Effector memory CD8-positive, alpha-beta T cell (primary cell): ENCODE measurements at places on chromosomes 1 and 21.

DNA sequence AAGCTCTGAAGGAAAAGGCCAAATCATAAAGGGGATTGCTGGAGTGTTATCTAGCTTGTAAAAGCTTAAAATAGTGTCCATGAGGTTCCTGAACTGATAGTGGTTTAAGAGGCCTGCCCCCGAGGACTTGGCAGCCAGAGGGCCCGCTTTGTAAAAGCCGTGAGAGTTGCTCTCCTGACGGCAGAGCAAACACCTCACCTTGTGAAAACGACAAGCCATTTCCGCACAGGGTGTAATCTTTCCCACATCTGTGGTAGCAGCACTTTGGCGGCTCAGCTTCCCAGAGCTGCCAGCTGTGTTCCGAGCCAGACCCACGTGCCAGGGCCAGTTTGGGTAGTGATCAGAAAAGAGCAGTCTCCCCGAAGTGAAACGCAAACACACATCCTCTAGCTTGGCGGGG lies 37.0 kb downstream of the SERBP1 start:
- no peak overlapping the region for H3K27ac ChIP-seq
- H3K27me3 ChIP-seq = no peaks in the 10 kb centered on the region
- no peaks in the 10 kb centered on the region for H3K4me1 ChIP-seq
- no peak overlapping the region for H3K4me3 ChIP-seq

DNA sequence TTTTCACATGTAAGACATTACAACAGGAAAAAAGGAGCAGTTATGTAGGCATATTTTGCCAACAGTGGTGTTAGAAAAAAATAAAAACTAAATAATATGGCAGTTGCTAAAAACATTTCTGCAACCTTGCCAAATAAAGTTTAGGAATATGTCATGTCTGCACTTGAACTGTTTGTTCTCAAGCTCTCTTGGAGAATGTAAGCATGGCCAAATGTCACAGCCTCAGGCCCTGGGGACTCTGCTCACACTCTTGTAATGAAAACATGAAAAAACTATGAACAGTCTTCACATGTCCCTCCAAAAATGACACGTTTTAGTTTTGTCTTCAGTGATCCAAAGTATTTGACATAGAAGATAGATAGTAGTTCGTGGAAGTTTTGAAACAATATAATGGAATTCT lies 753.3 kb downstream of the LTN1 start:
- H3K27ac ChIP-seq = no peak overlapping the region
- DNase-seq = no peak
- H3K27me3 ChIP-seq = no peaks in the 10 kb centered on the region
- H3K4me1 ChIP-seq = no peaks in the 10 kb centered on the region
- no peak overlapping the region for H3K4me3 ChIP-seq

- H3K36me3 ChIP-seq = no peaks in the 10 kb centered on the region
- DNase-seq = no peak
- no peaks in the 10 kb centered on the region for H3K27me3 ChIP-seq
- H3K4me1 ChIP-seq = peaks cover 8% of the 10 kb centered on the region
- no peak overlapping the region for H3K4me3 ChIP-seq
- no peak overlapping the region for H3K27ac ChIP-seq
Observed at GRCh38 chr1:110201157-110201825, 8.8 kb upstream of the KCNC4 start.

- H3K36me3 ChIP-seq = no peaks in the 10 kb centered on the region
- H3K27ac ChIP-seq = no peak overlapping the region
- H3K4me3 ChIP-seq = no peak overlapping the region
- H3K27me3 ChIP-seq = peaks cover 37% of the 10 kb centered on the region
Observed at GRCh38 chr1:173149887-173150286, 57.2 kb downstream of the TNFSF4 start.

DNA sequence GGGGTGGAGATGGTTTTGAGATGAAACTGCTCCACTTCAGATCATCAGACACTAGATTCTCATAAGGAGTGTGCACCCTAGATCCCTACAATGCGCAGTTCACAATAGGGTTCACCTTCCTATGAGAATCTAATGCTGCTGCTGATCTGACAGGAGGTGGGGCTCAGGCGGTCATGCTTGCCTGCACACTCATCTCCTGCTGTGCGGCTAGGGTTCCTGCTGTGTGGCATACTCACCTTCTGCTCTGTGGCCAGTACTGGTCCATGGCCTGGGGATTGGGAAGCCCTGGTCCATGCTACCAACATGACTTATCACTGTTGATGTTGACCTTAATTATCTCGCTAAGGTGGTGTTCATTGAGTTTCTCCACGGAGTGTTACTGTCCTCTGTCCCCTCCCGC lies 144.5 kb downstream of the NAV1 start:
- H3K4me3 ChIP-seq = no peak overlapping the region
- H3K27me3 ChIP-seq = peaks cover 43% of the 10 kb centered on the region
- no peaks in the 10 kb centered on the region for H3K36me3 ChIP-seq
- no peak for DNase-seq
- no peaks in the 10 kb centered on the region for H3K4me1 ChIP-seq

DNA sequence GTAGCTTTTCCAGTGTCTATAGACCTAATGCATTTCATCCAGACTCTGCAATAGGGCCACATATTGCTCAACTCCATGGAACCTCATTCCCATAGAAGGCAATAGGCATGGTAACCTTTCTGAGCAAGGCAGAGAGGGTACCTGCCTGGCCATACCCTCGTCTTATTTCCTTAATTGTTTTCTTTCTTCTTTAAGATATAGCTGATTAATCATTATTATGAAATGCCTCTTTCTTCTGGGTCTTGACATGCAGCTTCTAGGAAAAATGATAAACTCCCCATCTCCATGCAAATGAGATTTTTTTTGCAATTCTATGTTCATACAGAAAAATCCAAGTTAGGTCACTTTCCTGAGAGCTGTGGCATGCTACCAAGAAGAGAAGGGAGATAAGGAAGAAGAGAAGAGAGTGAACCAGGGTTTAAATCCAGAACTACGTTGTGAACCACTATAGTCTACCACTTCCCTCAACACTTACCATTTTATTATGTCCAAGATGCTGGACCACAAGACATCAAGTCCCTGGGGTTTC lies 33.0 kb upstream of the IL20 start:
- no peaks in the 10 kb centered on the region for H3K36me3 ChIP-seq
- peaks cover 36% of the 10 kb centered on the region for H3K4me1 ChIP-seq
- DNase-seq = no peak
- H3K4me3 ChIP-seq = no peak overlapping the region
- no peak overlapping the region for H3K27ac ChIP-seq

DNA sequence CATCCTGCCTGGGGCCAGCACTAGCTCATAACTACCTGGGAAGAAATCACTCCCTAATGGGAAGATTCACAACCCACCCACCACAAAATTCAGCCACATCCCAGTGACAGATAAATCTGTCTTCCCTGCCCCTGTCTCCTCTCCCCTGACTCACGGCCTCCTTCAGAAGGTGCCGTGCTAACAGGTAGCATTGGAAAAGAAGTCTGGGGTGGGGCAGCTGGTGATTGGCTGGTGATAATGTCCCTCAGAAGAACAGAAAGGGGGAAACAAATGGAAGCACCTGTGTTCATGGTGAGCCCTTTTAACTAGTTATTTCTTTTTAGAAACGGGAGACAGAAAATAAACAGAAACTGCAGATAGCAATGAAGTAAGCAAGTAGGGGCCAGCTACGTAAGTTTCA lies 29.1 kb downstream of the ITPKB start:
- peak overlapping the region; percentile 49 for H3K4me3 ChIP-seq
- peak overlapping the region; percentile 91 for H3K27ac ChIP-seq
- no peaks in the 10 kb centered on the region for H3K27me3 ChIP-seq

DNA sequence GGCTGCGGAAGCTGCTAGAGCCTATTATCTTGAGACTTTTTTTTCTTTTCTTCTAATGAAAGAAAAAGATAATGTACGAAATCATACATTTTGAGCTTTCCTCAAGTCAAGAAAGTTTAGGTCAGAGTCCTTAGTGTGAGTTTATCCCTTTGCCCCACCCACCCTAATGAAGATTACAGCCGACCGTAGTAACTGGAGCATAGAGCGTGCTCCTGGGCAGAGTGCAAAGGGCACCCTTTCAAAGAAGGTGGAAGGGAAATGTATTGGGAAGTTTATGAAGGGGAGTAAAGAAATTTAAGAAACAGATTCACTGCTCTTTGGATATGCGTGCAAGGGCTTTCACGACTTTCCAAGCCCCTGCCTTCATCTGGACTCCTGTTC lies 17.2 kb downstream of the GNG12 start:
- DNase-seq = no peak
- H3K4me3 ChIP-seq = no peak overlapping the region
- no peak overlapping the region for H3K27ac ChIP-seq
- H3K36me3 ChIP-seq = no peaks in the 10 kb centered on the region

GRCh38 chr21:31442339-31442738 lies 98.3 kb upstream of the TIAM1 start:
- no peak overlapping the region for H3K4me3 ChIP-seq
- H3K4me1 ChIP-seq = peaks cover 25% of the 10 kb centered on the region
- no peaks in the 10 kb centered on the region for H3K36me3 ChIP-seq

DNA sequence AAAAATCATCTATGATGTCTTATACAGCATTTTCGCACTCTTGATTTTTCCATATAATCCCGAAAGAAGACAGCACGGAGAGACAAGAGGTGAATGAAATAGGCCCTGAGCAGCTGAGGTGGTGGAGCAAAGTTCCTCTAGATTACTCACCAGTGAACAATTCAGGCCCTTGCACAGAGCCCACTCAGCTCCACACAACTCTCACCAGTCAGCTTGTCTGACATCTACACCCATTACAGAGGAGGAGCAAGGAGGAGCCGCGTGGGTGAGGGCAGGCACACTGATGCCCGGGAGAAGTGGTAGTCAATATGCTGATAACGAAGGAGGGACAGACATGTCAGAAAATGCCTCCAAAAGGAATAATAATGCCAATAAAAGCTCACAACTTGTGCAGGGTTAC lies 59.9 kb downstream of the DNM3 start:
- no peak overlapping the region for H3K4me3 ChIP-seq
- DNase-seq = no peak
- H3K27ac ChIP-seq = no peak overlapping the region
- no peaks in the 10 kb centered on the region for H3K36me3 ChIP-seq
- peaks cover 24% of the 10 kb centered on the region for H3K27me3 ChIP-seq
- H3K4me1 ChIP-seq = peaks cover 4% of the 10 kb centered on the region
